A549 treated with Mapracorat at 1 μM for 4 hours (cell line): ENCODE measurements at places on chromosomes 3 and 15. TPM values are rescaled to one million over a fixed set of nuclear protein-coding genes. Genes with fewer than 3 reads are reported as not detected.

MORC1 gene
- total RNA-seq, result not detected in 5 replicates

C3orf49 gene
- not detected in 5 replicates for total RNA-seq

SOX2 gene
- 0.45 to 0.53 TPM (median 0.49 TPM) in 5 replicates for total RNA-seq

KIF23 gene
- total RNA-seq, result 70.6 to 99.0 TPM (median 79.8 TPM) in 5 replicates

WWTR1 gene
- 136 to 167 TPM (median 150 TPM) in 5 replicates for total RNA-seq

FOXL2NB gene
- total RNA-seq, result 0.63 to 1.4 TPM (median 0.91 TPM) in 5 replicates

GPX1 gene
- total RNA-seq, result 262 to 306 TPM (median 293 TPM) in 5 replicates

BCHE gene
- 0.52 to 1.1 TPM (median 0.86 TPM) in 5 replicates for total RNA-seq

MED12L gene
- 0.23 to 1.1 TPM (median 0.49 TPM) in 5 replicates for total RNA-seq

GP9 gene
- total RNA-seq, result not detected in 5 replicates

IGSF10 gene
- total RNA-seq, result 0.28 to 0.57 TPM (median 0.35 TPM) in 5 replicates

PLSCR2 gene
- not detected in 5 replicates for total RNA-seq

CD200 gene
- total RNA-seq, result not detected in 5 replicates

KLHL25 gene
- 5.0 to 7.6 TPM (median 6.7 TPM) in 5 replicates for total RNA-seq

PCSK6 gene
- 9.0 to 12.4 TPM (median 10.4 TPM) in 5 replicates for total RNA-seq

TGM5 gene
- not detected in 5 replicates for total RNA-seq

MYH15 gene
- 0.10 to 0.25 TPM (median 0.19 TPM) in 5 replicates for total RNA-seq

ADIPOQ gene
- not detected in 5 replicates for total RNA-seq

SLC24A5 gene
- total RNA-seq, result not detected in 5 replicates

HHLA2 gene
- 0.09 TPM in 1 of 5 replicates, not detected in the others for total RNA-seq

BCL2A1 gene
- total RNA-seq, result 9.8 to 18.7 TPM (median 12.3 TPM) in 5 replicates

LTK gene
- total RNA-seq, result 0.06 to 0.07 TPM (median 0.06 TPM) in 3 of 5 replicates, not detected in the others

GOLGA6L7 gene
- not detected in 5 replicates for total RNA-seq

IQCF5 gene
- total RNA-seq, result not detected in 5 replicates

CCPG1 gene
- 33.3 to 40.2 TPM (median 38.0 TPM) in 5 replicates for total RNA-seq

C15orf62 gene
- 0.07 TPM in 3 of 5 replicates, not detected in the others for total RNA-seq

GOLGA6D gene
- total RNA-seq, result 0.07 to 0.14 TPM in 2 of 5 replicates, not detected in the others

DYNC1LI1 gene
- total RNA-seq, result 37.4 to 50.8 TPM (median 41.0 TPM) in 5 replicates

TM4SF1 gene
- total RNA-seq, result 1,029 to 1,594 TPM (median 1,260 TPM) in 5 replicates

TPRA1 gene
- 38.5 to 53.1 TPM (median 50.1 TPM) in 5 replicates for total RNA-seq

OR4F15 gene
- total RNA-seq, result not detected in 5 replicates

SAMD7 gene
- total RNA-seq, result not detected in 5 replicates

PRR20G gene
- total RNA-seq, result 0.97 to 1.6 TPM (median 1.3 TPM) in 5 replicates

DUOXA2 gene
- total RNA-seq, result not detected in 5 replicates

BSN gene
- total RNA-seq, result 0.09 to 0.41 TPM (median 0.13 TPM) in 5 replicates

NCKIPSD gene
- 7.4 to 10.4 TPM (median 9.3 TPM) in 5 replicates for total RNA-seq

GHRL gene
- not detected in 5 replicates for total RNA-seq

PPIB gene
- 783 to 825 TPM (median 798 TPM) in 5 replicates for total RNA-seq

EFCC1 gene
- total RNA-seq, result not detected in 5 replicates

ZBED2 gene
- 0.10 to 0.32 TPM (median 0.22 TPM) in 5 replicates for total RNA-seq
